ENCODE measurements at places on chromosomes 6 and 20.
A peak's percentile ranks its signal among the peaks of the same experiment; 100 is the strongest.

DNA sequence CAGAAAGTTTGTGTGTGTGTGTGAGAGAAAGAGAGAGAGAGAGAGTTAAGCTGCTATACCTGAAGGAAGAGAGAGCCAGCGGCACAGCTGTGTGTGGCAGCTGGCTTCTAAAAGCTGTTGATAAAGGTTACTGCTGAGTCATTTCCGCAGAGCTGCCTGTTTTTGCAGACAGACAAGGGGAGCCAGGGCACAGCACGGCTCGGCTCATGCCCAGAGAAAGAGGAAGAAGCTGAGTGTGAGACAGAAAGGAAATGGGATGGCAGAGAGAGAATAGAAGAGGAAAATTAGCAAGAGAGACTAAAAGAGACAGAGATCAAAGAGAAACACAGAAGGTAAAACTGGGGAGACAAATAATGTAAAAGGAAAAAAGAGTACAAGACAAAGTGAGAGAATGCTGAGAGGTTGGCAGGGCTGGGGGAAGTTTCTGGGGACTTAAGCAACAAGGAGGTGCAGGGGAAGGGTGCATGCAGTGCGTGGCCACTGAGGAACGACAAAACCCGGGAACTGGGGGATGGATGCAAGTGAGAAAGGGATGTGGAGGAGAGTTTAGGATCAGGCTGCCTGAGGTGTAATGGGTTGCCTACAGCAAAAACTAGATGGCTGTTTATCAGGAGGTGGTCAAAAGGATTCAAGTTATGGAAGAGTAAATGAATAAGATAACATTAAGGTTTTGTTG, 22.7 kb downstream of the HLA-A start:
- H3K27ac ChIP-seq: peak overlapping the region; percentile 100
- peaks cover 10% of the 10 kb centered on the region for H3K27me3 ChIP-seq
- peak overlapping the region; percentile 96 for H3K4me3 ChIP-seq
- no peaks in the 10 kb centered on the region for H3K36me3 ChIP-seq
- peak; percentile 65 for DNase-seq
- H3K4me1 ChIP-seq: peaks cover 43% of the 10 kb centered on the region

DNA sequence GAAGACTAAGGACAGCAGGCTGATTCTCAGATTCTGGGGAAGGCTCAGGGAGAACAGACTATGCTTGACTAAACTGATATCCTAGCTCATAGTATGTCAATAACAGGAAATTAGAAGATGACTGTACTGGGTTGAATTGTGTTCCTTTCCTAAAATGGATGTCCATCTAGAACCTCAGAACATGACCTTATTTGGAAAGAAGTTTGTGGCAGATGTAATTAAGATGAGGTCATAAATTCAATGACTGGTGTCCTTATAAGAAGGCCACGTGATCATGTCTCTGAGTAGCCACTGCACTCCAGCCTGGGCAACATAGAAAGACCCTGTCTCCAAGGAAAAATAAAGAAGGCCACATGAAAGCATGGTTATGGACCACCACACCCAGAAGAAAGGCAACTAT, 113.9 kb upstream of the STMND1 start:
- H3K36me3 ChIP-seq: peaks cover 15% of the 10 kb centered on the region
- H3K4me1 ChIP-seq: no peaks in the 10 kb centered on the region
- H3K27ac ChIP-seq: no peak overlapping the region
- DNase-seq: no peak

GRCh38 chr6:146803601-146804000, 204.8 kb downstream of the ADGB start:
- H3K27ac ChIP-seq: no peak overlapping the region
- no peaks in the 10 kb centered on the region for H3K4me1 ChIP-seq
- H3K36me3 ChIP-seq: no peaks in the 10 kb centered on the region
- no peak overlapping the region for H3K4me3 ChIP-seq

DNA sequence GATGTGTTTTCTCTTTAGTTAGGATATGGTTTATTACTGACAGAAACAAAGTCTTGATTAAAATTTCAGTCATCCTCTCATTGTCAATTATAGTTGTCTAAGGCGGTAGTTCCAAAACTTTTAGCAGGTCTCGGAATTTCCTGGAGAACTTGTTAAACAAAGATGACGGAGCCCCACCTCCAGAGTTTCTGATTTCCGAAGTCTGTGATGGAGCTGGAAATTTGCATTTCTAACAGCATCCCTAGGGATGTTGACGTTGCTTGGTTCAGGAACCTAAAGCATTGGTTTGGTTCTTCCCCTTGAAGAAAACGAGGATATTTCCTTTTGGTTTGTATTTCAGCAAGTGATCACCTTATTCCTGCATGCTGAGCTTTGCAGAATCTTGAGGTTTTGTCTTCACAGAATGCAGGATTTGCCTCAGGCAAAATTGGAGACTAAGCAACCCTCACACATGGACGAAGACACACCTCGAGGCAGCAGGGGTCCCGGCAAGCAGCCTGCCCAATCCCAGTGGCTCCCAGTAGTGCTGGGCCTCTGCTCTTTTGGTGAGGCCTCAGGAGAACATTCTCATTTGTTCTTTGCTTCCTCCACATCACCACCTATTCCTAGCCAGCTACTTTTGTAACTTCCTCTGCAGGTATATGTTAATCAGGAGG, 187.1 kb upstream of the PHACTR1 start:
- H3K4me1 ChIP-seq: peaks cover 10% of the 10 kb centered on the region
- H3K27me3 ChIP-seq: no peaks in the 10 kb centered on the region
- no peak overlapping the region for H3K4me3 ChIP-seq
- H3K36me3 ChIP-seq: no peaks in the 10 kb centered on the region
- no peak for DNase-seq

GRCh38 chr20:54469952-54470351, 5.4 kb upstream of the DOK5 start:
- H3K4me1 ChIP-seq: peaks cover 11% of the 10 kb centered on the region
- no peak overlapping the region for H3K27ac ChIP-seq
- no peak overlapping the region for H3K4me3 ChIP-seq
- DNase-seq: no peak
- H3K27me3 ChIP-seq: no peaks in the 10 kb centered on the region

DNA sequence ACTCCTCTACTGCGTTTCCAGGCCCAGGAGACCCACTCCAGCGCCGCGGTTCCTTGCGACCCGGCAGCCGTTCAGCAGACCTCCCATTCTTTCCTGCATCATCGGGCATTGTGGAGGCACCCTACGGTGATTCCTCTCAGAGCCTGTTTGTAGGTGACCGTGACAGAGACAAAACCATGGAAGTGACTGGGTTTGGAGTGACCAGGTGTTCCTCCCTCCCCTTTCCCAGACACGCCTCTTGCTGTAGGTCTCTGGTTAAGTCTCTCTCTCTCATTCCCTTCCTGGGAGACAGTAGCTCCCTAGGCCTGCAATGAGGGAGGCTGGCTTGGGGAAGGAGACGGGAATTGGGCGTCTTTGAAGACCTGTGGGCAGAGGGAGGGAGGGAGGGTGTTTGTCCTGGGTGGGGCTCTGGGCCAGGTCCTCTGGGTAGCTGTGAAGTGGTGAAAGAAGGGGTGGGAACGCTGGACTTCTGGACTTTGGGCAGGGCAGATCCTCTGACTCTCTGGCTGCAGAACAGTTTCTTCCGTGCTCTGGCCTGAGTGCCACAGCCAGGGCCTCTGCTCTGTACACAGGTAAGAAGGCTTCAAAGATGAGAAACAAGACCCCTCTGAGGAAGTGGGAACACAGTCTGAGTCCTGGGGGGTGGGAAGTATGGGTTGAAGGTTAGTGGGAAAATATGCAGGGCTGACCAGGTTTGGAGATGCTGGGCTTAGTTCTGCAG, 763 bp downstream of the KLC4 start:
- DNase-seq: no peak
- no peaks in the 10 kb centered on the region for H3K36me3 ChIP-seq
- H3K27me3 ChIP-seq: no peaks in the 10 kb centered on the region
- H3K27ac ChIP-seq: peak overlapping the region; percentile 95
- H3K4me1 ChIP-seq: peaks cover 9% of the 10 kb centered on the region

DNA sequence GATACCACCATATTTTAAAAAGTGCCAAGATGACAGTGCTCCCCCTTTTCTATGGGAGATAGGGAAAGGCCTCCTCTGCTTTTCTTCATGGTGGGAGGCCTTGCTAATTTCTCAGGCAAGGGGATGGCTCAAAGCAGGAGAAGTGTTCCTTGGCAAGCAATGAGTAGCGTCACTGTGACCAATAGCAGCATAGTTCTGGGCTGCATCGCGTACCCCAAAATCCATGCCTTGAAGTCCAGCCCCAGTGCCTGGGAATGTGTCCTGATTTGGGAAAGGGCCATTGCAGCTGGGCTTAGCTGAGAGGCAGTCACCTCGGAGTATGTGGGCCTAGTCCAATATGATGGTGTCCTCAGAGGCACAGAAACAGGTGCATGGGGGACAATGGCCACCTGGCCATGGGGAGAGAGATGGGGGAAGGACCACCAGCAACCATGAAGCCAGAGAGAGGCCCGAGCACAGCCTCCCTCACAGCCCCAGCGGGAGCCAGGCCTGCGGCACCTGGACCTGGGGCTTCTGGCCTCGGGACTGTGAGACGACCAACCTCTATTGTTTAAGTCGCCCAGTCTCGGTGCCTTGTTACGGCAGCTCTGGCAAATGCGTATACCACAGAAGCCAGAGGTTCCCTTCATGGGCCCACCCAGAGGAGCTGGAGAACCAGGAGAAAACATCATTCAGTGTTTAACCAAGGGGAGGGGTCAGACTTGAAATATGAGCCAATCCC, 153.1 kb upstream of the RPS6KA2 start:
- H3K27ac ChIP-seq: no peak overlapping the region
- H3K4me1 ChIP-seq: no peaks in the 10 kb centered on the region
- no peak for DNase-seq
- peaks cover 3% of the 10 kb centered on the region for H3K27me3 ChIP-seq
- no peaks in the 10 kb centered on the region for H3K36me3 ChIP-seq

GRCh38 chr6:129863664-129864063, 2.5 kb upstream of the TMEM244 start:
- no peak overlapping the region for H3K4me3 ChIP-seq
- no peak for DNase-seq
- H3K27me3 ChIP-seq: peaks cover 5% of the 10 kb centered on the region
- peaks cover 12% of the 10 kb centered on the region for H3K4me1 ChIP-seq
- H3K27ac ChIP-seq: no peak overlapping the region
- H3K36me3 ChIP-seq: no peaks in the 10 kb centered on the region

GRCh38 chr6:37033255-37033654, 27.8 kb downstream of the FGD2 start:
- peak overlapping the region; percentile 4 for H3K27ac ChIP-seq
- DNase-seq: no peak
- peaks cover 4% of the 10 kb centered on the region for H3K36me3 ChIP-seq
- no peak overlapping the region for H3K4me3 ChIP-seq

- no peak overlapping the region for H3K4me3 ChIP-seq
- H3K27ac ChIP-seq: no peak overlapping the region
- DNase-seq: no peak
These were observed 3.8 kb upstream of the TNFAIP3 start for GRCh38 chr6:137863091-137863797.

Data from glutamatergic neuron (in vitro differentiated cells).